ENCODE measurements at places on chromosomes 11 and 22. TPM values are rescaled to one million over a fixed set of nuclear protein-coding genes. Genes with fewer than 3 reads are reported as not detected.

The OR5B21 gene
- total RNA-seq: not detected

DNA sequence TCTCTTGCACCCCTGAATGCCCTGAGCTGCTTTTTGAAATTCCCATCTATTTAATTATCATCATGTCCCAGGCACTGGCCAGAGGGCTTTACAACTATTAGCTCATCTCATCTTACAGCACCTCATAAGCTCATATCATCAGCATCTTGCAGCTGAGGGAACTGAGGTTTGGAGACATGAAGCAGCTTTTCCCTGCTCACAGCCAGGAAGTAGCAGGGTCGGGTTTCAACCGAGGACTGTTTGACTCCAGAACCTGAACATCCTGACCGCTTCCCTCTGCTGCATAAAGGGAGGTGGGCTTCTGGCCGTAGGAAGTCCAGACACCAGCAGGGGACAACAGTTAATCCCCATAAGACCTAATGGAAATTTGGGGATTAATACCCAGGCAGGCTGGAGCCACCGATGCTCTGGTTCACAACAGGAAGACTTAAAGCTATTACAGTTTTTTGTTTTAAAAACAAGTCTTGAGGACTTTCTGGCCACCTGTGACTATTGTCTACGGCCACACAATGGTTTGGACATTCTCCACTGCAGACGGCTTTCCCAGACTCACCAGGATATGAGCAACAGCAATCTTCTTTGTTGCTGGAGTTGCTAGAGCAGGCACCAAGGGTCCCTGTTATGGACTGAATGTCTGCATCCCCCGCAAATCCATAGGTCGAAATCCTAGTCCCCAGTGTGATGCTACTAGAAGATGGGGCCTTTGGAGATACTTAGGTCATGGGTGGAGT is 47.4 kb downstream of the CHST1 start:
- DNase-seq: no peak

The IFITM10 gene
- 0.14 TPM for total RNA-seq

GRCh38 chr11:130042093-130042591 is 27.6 kb upstream of the APLP2 start:
- DNase-seq: no peak

- DNase-seq: no peak
These were observed 18.5 kb upstream of the SLC25A1 start for GRCh38 chr22:19196841-19197612.

- DNase-seq: no peak
These were observed at the start of gene SLC25A18 for GRCh38 chr22:17562906-17563870. SLC25A18 (plus strand) TSS chr22:17563498; CDS start chr22:17579945, 16,447 bp downstream.

The RFPL1 gene
- total RNA-seq: 0.05 TPM

GRCh38 chr11:123011510-123011909 is 29.9 kb upstream of the BSX start:
- no peak for DNase-seq

GRCh38 chr22:21070690-21071615 is 25.2 kb downstream of the LRRC74B start:
- no peak for DNase-seq

The AMBRA1 gene
- total RNA-seq: 20.6 TPM

DNA sequence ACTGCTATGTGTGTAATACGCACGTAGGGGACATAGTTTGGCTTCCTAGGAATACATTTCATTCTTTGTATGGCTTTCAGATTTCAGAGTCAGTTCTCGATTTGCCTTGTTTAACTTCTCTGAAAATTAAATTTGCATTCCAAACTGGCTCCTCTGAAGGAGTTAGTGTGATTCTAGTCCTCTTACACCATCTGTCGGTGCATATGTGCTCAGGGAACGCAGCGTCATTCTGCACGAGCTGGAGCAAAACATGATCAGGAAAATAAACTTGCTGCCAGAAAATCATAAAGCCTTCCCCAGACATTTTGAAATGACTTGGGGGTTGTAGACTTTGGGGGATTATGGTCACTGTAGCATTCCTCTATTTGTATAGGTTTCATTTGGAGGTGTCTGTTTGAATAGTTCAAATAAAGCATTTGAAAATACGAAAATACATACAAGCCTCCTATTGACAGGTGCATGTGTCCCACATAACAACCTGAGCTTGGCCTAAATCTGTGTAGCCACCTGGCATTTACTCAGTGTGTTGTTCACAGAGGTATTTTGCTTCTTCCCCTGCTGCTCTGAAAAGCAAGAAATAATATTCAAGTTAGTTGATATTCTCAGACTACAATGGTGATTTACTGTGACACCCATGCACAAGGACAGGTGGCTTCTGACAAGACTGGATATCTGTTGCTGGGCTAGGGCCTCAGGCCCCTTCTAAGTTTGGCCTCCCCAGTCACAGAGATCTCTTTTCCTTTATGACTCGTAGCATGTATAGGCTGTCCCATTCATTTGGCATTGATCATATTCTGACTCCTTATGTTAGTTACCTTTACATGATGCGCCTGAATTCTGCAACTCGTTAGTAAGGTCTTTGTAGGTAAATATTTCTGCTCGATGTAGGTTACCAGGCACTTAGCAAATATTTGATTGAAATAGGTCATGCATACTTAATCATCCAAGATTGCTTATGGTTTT is 81.6 kb upstream of the SORL1-AS1 start:
- peak; percentile 66 for DNase-seq

- no peak for DNase-seq
These were observed 28.8 kb downstream of the IGSF9B start for GRCh38 chr11:133927690-133928627.

The ZMAT5 gene
- 31.1 TPM for total RNA-seq

DNA sequence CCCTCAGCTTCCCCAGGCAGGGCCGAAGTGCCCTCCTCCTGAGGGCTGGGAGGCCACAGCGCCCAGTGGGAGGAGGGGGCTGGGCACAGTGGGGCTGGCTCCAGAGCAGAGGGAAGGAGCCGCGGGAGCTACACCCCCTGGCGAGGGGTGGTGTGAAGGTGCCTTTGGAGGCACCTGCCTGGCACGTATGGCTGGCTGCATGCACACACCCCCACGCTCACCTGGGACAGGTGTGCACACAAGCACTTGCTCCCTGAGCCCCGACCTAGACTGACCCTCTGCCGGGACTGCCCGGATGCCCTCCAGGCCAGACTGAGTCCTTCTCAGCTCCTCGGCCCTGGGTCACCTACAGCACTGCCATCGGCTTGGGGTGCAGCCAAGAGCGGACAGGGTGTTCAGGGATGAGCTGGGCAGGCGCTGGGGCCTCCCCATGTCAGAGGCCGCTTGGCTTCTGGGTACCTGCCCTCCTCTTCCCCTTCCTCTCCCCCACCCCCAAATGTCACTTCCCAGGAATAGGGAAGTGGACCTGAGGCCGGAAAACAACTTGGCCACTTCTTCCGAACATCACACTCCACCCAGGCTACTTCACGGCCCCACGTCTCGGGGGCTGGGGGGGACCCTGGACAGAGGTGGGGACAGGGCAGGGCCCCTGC is 7.4 kb upstream of the PIM3 start:
- DNase-seq: no peak

The HBG1 gene
- total RNA-seq: 612 TPM

GRCh38 chr11:8068605-8069221 is 12.3 kb upstream of the TUB start:
- no peak for DNase-seq

Data from thymus (tissue), 14 donors.